ENCODE measurements at places on chromosomes 3 and 15. TPM values are rescaled to one million over a fixed set of nuclear protein-coding genes. Genes with fewer than 3 reads are reported as not detected.

The ATP10A gene
- 7.7 TPM for total RNA-seq

The RTP3 gene
- not detected for total RNA-seq

GRCh38 chr3:24454856-24455255 lies 39.8 kb downstream of the THRB start:
- no peak for DNase-seq

GRCh38 chr3:151835751-151836525 lies 22.0 kb downstream of the AADAC start:
- no peak for DNase-seq

GRCh38 chr3:121979246-121979645 lies 42.8 kb downstream of the ILDR1 start:
- no peak for DNase-seq

DNA sequence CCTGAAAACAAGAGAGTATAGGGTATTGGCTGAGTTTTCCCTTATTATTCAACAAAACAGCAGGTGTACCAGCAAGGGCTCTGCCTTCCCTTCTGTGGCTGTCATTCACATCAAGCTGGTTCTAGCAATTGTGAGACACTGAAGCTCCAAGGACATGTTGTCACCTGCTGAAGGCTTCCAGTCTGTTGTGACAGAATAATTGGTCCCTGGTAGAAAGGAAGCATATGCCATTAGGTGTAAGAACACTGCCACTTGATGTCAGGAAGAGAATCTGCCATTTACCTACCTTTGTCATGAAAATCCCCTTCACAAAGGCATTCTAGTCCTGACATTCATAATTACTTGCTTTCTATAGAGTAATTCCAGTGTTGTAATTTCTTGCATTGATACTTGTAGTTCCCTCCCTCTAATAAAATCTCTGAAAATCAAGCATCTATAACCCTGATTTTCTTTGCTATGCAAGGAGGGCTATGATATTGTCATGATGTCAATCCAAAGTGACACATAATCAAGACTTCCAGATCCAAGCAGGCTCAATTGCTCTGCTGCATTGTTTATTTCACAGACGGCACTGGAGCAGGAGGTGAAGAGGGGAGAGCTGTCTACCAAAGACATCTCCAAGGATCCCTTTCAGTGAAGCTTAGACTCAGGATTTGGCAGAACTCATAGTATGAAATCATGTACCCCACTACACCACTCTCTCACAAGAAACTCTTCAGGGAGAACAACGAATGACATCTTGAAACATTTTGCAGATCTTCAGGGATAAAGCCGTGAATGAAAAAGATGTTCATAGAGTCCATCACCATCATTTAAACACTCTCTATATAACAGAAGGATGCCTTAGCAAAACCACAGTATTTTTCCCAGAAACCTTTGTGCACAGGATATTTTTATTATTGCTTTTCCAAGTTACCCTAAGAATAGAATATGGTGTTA lies 425.3 kb downstream of the RBMS3 start:
- no peak for DNase-seq

All from sigmoid colon (tissue), 7 donors.